ENCODE measurements at places on chromosomes 1 and 21.

DNA sequence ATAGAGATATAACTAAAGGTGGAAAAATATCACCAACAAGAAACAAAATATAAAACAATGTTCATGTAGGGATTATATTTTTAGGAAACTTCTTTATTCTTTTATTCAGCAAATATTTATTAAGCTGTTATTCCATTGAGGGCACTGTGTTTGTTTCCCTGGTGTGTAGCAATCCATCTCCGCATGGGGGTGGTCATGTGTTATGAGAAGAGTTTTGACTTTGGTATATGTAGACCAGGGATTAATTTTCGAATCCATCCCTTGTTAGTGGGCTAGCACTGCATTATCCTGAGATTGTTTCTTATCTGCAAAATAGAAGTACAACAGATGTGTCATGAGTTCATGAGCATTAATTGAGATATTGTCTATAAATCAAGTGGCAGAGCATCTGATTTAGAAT, 190.2 kb upstream of the LRRC7 start:
- no peak for DNase-seq

DNA sequence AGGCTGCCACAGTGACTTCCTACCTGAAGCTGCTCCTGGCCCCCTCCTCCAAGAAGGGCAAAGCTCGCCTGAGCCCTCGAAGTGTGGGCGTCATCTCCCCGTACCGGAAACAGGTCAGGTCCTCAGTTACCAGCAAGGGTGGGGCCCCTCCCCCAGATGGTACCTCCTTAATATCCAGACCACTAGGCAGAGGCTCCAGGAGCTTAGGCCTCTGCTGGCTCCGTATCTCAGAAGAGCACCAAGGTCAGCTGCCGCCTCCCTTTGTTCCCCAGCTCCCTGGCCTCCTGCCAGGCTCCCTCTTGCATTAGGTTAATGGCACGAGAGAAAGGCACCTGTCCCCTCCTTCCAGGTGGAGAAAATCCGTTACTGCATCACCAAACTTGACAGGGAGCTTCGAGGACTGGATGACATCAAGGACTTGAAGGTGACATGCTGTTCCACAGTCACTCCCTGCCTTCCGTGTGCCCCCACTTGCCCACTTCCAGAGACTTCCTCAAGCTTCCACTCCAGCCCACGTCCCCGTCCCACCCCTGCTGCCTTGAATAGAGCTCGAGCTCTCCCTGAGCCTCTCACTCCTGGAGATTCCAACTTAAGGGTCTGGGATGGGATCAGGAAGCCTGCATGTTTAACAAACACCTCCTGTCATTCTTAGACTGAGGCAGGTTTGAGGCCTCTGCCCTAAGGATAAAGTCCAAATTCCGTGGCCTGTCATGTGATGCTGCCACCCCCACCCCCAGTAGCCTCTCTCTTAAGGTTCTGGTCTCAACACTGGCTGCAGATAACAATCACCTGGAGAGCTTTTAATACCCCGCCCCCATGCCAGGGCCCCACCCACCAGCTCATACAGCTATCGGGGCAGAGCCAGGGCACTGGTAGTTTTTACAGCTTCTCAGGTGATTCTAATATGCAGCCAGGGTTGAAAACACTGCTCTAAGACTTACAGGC, 8.3 kb downstream of the RHOC start:
- DNase-seq: no peak

- DNase-seq: no peak
Measured at GRCh38 chr1:73839922-73840321, 358.1 kb downstream of the LRRIQ3 start.

DNA sequence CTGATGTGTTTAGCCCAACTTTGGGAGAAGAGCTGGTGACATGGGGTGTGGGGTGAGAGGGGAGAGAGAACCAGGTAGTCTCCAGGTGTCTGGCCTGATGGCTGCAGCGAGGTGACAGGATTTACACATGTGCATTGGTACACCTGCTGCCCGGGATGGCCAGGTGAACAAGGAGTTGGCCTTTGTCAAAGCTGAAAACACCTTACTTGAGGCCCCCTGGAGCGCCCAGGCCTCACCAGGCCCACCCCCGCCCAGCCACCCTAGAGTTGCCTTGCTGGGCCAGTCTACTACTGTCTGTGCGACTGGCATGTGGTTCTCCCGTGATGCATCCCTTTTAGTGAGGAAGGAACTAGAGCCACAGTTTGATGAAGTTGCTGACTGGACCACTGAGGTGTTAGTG, 90.5 kb downstream of the ADARB1 start:
- DNase-seq: no peak

DNA sequence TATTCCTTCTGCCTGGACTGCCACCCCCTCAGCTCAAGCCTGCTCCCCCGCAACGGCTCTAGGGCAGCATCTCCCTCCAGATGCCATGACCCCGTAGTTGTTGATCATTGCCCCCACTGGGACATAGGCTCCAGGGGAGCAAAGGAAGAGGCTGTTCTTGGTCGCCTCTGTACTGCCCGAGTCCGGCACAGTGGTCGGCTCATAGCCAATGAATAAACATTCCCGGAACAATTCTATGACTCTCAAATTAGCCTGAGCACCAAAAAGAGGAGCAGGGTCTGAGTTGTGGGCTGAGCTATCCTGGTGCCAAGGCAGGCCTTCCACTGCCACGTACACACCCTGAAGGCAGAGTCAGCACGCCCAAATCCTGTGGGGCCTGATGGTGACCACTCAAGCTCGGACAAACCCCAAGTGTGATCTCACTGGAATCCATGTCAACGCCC, 33.1 kb downstream of the CAPZB start:
- DNase-seq: no peak

GRCh38 chr1:61190153-61190552, 107.8 kb downstream of the NFIA start:
- no peak for DNase-seq

DNA sequence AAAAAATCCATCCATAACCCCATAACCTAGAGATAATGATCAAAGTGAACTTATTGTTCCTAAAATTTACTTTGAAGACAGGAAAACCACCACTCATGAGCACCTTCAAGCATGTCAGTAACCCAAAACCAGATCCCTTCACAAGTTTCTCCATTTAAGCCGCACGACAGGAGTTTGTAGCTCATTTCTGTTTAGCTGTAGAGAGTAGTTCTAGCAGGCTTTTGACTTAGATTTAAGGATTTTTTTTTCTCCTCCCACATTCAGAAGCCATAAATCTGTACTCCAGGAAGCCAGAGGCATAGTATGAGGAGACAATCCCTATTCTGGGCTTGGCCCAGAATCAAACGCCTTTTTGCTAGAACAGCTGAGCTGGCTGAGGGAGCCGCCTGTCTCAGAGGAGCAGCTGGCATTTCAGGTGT, 25.6 kb downstream of the TOMM20 start:
- peak; percentile 13 for DNase-seq

- DNase-seq: no peak
Measured at GRCh38 chr1:92411511-92411910, 75.2 kb downstream of the GFI1 start.

GRCh38 chr1:80318108-80318507, 1311.6 kb upstream of the ADGRL4 start:
- no peak for DNase-seq

DNA sequence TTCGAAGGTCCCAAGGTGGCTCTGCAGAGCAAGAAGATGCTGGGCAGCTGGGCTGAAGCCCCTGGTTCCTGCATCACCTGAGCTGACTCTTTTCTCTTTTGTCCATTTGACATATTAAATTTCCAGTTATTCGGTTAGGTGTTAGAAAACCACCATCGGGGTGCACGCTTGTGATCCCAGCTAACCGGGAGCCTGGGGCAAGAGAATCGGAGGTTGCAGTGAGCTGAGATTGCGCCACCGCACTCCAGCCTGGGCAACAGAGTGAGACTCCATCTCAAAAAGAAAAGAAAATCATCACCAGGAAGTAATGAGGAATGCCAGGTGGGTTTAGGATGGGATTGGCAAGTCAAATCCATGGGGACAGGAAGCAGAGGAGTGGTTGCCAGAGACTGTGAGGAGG, 76.3 kb upstream of the ZC3H12A start:
- no peak for DNase-seq

- DNase-seq: no peak
Measured at GRCh38 chr1:228347181-228347580, 59.5 kb downstream of the TRIM11 start.

DNA sequence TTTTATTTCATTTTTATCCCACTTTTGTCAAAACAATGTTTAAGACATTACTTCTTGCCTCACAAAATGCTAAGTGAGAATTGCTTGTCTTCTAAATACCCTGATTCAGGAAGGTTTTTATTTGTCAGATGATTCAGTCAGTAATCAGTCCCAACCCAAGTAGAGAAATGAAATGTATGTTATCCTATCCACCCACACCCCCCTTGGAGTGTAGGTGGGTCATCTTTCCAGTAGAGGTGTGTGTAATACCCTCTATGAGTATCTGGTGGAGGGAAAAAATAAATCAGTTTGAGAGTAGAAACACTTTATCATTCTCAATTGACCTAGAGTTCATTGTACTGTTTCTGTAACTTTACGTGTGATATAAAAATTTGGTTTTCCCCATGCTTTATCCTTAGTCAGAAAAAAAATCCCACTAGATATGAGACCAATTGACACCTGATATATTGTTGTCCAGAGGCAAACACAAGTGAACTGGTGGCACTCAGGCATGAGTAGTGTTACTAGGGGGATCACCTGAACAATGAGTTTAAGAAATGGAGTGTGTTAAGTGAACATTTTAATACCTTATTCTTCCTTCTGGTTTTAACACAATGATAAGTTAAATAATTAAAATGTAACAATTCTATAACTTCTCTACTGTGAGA, 153.8 kb upstream of the C1orf105 start:
- DNase-seq: no peak

- no peak for DNase-seq
Measured at GRCh38 chr1:226565476-226565875, 16.9 kb downstream of the STUM start.

DNA sequence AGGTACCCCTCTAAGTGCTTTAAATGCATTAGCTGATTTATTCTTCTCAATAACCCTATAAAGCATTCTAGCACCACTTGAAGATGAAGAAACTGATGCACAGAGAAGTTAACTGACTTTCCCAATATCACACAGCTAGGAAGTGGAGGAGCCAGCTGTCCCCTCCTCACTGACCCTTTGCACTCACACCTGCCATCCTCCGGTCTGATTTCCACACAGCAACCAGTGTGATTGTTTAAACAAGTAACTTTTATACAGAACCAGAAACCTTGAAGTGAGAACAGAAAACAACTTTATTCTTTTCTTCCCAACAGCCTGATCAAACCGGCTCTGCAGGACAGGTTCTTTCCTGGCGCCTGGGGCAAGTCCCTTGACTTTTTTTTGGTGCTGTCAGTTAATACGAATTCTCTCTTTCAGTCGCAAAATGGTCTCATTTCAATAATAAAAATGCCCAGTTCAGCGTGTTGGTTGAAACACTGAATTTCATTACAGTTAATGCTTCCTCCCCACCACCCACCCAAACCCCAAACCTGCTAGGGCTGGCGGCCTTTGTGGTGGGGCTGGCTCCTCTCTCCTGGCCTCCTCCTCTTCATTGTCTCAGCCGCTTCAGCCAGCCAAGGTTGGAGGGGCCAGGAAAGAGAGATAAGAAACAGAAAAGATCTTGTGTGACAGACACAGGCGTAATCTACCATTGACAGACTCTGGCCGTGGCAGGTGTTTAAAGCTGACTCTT, 26.4 kb upstream of the EEIG2 start:
- no peak for DNase-seq

DNA sequence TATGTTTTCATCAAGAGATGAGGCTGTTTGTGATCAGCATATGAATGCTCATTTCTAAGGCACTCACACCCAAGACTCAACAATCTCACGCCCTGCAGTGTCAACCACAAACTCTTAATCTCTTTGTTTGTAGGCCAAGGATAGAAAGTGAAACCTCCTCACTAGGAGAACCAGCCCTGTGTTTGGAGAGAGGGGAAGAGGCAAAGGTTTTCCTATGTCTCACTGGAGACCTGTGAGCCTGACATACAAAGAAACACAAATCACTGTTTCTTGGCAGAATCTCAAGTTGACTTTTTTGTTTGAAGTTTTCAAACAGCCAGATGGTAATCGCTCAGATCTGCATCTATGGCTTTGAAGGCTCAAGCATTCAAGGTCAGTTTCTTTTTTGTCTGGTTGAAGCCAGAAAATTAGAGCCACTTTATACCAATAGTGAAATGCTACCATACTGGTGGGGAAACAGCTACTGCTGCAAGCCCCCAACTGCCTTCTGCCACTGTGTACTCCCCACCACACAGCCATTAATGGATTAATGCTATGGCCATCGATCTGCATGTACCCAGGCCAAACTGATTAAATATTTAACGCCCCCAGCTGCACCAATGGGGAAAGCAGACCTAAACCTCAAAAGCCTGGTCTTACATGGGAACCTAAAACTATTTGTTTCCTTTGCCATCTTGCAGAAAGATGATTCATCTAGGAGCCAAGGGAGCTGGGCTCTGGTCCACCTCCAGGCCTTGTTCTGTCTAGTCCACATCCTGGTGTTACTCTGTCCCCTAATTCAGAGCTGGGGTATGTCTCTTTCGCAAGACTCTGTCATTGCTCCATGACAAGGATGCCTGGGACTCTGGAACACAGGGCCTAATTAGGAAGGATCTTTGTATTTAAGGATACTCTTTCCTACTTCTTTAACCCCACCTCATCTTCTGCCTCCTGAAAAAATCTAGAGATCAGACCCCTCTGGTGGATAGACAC, 16.3 kb downstream of the PDZK1 start:
- DNase-seq: no peak

GRCh38 chr1:209758400-209758799, 2.5 kb downstream of the TRAF3IP3 start:
- DNase-seq: no peak

- peak; percentile 6 for DNase-seq
Measured at GRCh38 chr1:166910396-166910994, 34.4 kb upstream of the TADA1 start.

GRCh38 chr21:31576428-31576827, 83.1 kb upstream of the SOD1 start:
- no peak for DNase-seq

DNA sequence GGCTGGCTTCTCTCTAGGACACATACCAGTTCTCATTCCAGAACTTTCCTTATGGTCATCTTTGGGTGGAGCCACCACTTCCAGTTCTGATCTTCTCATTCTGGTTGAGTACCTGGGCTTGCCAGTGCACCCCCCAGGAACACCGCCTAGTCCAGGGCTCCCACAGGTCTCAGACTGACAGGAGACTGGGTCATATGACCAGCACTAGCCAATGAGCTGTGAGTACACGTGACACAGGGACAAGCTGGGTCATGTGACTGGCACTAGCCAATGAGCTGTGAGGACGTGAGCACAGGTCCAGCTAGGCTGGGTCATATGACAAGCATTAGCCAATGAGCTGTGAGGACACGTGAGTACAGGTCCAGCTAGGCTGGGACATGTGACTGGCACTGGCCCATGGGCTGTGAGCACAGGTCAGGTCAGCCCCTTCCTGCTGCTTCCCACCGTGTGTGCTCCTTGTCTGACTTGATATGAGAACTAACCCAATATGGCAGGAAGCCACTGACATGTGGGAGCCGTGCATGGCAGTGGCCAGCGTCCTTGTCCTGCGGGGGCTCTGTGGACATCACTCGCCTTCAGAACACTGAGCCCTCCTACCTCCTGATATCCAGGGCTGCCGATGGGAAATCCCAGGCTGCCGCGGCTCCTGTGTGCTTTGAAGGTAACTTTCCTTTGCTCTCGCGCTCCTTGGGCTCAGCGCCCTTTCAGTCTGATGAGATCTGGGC, 22.7 kb downstream of the KRTAP10-1 start:
- peak; percentile 17 for DNase-seq
